CD4-positive, CD25-positive, alpha-beta regulatory T cell (primary cell): ENCODE measurements at places on chromosomes 13 and 19. TPM values are rescaled to one million over a fixed set of nuclear protein-coding genes. Genes with fewer than 3 reads are reported as not detected.

The PBX4 gene
- 7.2 TPM for polyA plus RNA-seq

The DAND5 gene
- not detected for polyA plus RNA-seq

The ENOX1 gene
- not detected for polyA plus RNA-seq

The APC2 gene
- 0.07 TPM for polyA plus RNA-seq

The TSPAN16 gene
- polyA plus RNA-seq, result not detected

The ADM5 gene
- 0.10 TPM for polyA plus RNA-seq

The SOX1 gene
- polyA plus RNA-seq, result not detected

The RUBCNL gene
- polyA plus RNA-seq, result 0.05 TPM

The ZNF600 gene
- polyA plus RNA-seq, result 20.4 TPM

The ZNF69 gene
- 2.6 TPM for polyA plus RNA-seq

The RNF113B gene
- polyA plus RNA-seq, result not detected

The ZNF708 gene
- polyA plus RNA-seq, result 11.2 TPM

The IGSF23 gene
- polyA plus RNA-seq, result not detected

The ERFL gene
- polyA plus RNA-seq, result not detected

The ZNF284 gene
- 0.57 TPM for polyA plus RNA-seq

- DNase-seq, result no peak
Observed at GRCh38 chr13:23175920-23176319, 4.9 kb upstream of the SGCG start.

DNA sequence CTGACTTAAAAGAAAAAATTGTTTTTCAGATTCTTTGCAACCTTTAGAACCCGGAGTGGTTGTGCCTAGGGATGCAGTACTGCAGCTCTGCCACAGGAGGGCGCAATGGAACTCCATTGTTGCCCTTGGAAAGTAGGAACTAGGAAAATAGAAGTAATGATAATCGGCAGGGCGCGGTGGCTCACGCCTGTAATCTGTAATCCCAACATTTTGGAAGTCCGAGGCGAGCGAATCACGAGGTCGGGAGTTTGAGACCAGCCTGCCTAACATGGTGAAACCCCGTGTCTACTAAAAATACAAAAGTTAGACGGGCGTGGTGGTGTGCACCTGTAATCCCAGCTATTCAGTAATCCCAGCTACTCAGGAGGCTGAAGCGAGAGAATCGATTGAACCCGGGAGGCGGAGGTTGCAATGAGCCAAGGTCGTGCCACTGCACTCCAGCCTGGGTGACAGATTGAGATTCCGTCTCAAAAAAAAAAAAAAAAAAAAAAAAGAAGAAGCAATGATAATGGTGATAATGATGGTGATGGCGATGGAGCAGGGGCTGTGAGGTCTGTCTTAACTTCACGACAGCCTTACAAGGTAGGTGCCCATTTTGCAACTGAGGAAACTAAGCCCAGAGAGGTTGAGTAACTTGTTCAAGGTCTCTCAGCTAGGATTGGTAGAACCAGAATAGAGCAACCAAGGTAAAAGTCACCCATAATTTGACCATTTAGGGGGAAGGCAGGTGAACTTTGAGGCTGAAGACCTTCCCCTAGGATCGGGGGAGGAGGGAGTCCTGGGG is 5.5 kb upstream of the ADAMTS10 start:
- DNase-seq, result peak; percentile 41

DNA sequence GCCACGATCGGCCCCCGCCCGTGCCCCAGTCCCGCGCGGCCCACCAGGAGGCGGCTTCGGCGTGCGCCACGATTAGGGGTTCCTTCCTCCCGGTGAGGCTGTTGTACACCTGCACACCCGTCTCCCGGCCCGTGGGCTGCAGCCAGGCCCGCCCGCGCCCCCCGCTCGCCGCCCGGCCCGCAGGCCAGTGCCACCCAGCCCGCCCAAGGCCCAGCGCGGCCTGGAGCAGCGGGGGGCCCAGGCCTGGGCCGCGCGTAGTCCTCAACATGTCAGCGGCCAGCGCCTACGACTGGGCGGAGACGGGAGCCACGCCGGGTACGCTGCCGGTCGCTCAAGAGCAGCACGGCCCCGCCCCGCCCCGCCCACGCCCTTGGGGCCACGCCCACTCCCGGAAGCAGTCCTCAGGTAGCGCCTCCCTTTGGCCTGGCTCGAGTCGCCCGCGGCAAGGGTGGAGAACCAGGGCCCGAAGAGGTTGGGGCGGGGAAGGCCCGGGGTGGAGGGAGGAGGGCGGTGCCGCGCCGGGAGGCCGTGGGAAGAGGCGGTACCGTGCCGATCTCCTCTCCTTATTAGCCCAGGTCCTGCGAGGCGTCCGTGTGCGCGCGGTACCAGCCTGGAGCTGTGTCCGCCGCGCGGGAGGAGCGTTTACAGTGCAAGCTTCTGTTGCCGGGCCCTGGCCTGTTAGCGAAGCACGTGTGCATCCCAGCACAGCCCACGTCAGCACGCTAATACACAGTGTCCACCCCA is at the start of gene CARS2:
Gene CARS2, minus strand, starts transcription at position 291 of the 744 bp plus-strand sequence. Its CDS starts 23 bp downstream, at position 268.
- DNase-seq, result peak; percentile 98

GRCh38 chr19:23318143-23318542 is 67.9 kb upstream of the ZNF724 start:
- DNase-seq, result no peak

DNA sequence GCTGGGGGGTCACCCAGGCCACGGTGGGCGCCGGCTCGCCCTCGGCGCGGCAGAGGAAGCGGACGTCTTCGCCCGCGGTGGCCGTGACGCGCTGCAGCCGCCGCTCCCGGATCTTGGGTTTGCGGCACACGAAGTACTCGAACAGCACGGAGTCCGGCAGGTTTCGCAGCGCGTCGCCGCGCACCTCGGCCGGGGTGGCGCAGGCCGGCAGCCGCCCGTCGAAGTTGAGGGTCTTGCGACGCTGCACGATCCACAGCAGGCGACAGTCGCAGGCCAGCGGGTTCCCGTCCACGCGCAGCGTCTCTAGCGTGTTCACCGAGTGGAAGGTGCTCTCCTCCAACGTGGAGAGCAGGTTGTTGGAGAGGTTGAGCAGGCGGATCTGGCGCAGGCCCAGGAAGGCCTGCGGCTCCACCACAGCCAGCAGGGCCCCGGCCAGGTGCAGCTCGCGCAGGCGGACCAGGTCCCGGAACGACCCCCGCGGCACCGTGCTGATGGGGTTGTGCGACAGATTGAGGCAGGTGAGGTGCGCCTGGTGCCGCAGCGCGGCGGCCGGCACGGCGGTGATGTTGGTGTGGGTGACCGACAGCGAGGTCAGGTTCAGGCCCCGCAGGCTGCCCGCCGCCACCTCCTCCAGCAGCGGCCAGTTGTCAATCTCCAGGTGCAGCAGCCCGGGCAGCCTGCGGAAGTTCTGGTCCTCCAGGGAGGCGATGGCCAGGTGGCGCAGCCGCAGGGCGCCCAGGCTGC is 8.6 kb upstream of the PEAK3 start:
- peak; percentile 61 for DNase-seq

DNA sequence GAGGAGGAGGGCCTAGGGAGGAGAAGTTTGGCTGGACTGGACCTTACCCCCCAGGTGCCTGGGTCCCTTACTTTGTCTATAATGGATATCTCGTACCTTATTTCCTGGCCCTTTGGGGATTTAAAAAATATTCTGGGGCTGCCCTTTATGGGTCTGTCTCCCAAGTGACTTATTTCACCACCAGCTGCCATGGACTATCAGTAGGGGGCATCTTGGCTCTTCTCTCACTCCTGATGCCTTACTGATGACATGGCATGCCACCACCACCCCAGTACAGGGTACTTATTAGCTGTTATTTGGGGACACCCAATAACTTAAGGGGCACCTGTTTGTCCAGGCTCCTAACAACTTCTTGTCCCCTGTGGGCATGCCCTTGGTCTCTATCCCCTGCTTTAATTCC is 38.0 kb downstream of the NFIX start:
- DNase-seq, result peak; percentile 20

GRCh38 chr19:45245826-45246225 is 619 bp upstream of the EXOC3L2 start:
- no peak for DNase-seq

- DNase-seq, result no peak
Observed at GRCh38 chr13:71722206-71722605, 144.8 kb downstream of the DACH1 start.

DNA sequence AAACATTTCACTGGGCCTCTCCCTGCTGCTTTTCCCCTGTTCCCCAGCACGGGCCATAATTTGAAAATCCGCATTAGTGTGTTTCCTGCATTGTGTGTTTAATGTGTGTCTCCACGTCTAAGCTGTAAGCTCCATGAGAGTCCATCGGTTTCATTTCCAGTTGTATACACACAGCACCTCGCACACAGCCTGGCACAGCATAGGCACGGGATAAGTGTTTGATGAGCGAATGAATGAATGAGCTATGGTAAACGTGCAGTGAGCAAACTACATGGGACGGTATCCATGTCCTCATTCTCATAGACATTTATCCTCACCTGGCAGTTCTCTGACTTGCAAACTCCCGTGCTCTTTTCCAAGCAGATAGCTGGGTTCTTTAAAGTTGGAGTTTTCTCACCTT is 106.1 kb downstream of the RAB20 start:
- no peak for DNase-seq

- no peak for DNase-seq
Observed at GRCh38 chr13:102073251-102073650, 328.6 kb downstream of the FGF14 start.

- DNase-seq, result no peak
Observed at GRCh38 chr13:47976325-47976724, 24.7 kb downstream of the SUCLA2 start.

DNA sequence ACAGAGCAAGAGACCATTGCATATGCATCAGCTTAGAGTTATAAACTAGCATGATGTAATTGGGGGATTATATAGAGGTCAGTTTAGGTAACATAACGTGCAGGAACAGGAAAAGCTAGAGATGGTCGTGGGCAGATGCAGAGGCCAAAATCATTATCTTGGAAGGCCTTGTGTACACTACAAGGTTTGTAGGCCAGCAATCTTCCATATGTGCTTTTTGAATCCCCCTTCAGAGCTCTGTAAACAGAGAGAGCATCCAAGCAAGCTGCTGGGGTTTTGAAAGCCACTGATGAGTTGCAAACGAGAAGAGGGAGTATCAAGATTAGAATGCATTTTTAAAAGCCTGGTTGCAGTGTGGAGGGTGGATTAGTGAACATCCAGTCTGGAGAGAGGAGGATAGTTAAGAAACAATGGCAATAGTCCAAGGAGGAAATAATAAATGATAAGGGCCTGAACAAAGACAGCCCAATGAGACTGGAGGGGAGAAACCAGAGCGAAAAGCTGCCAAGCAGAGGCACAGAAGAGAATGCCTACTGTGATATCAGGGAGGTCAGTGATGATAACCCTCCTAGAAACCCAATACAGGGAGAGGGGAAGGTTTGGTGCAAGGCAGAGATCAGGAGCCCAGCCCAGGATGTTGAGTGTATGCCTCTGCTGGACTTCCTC is 109.6 kb downstream of the ZAR1L start:
- no peak for DNase-seq

DNA sequence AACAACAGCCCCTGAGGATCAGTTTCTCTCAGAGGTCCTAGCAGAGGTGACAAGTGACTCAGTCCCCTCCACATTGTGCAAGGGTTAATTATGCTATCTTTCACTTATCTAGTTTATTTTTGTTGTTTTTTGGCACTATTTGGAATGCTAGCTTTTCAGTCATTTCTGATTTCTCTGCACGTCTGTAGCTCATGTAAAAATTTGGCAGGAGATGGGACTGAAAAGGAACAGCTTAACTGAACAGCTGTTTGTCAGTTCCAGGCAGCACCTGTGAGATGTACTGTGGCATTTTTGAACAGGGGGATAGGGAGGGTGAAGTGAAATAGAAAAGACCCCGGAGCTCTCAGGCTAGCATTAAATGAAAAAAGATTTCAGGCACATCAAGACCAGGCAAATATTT is 313.5 kb downstream of the SUCLA2 start:
- DNase-seq, result no peak

GRCh38 chr19:48393559-48394330 is at the start of gene GRIN2D:
TSS of gene GRIN2D (plus strand) at chr19:48393668. CDS start at chr19:48398393, 4,725 bp downstream.
- no peak for DNase-seq

- no peak for DNase-seq
Observed at GRCh38 chr13:66264971-66265370, 965.2 kb downstream of the PCDH9 start.

DNA sequence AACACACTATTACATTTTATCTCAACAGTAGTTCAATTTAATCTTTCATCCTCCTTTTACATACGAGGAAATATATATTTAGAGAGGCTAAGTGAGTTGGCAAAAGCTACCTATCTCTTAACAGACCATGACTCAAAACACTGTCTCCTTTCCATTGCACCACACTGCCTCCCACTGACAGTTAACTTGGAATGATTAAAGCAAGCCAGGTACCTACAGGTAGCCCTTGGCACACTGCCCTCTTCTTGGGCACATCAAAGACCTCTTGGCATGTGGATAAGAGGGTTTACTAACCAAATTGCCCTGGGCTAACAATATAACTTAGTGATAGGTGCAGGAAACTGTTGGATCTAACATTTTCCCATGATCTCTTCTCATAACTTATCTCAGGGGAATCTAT is 1.8 kb downstream of the ABHD13 start:
- DNase-seq, result peak; percentile 20

- no peak for DNase-seq
Observed at GRCh38 chr19:39196320-39196719, 444 bp upstream of the NCCRP1 start.

- DNase-seq, result no peak
Observed at GRCh38 chr13:21124852-21125251, 51.5 kb downstream of the SKA3 start.

- DNase-seq, result no peak
Observed at GRCh38 chr13:48839171-48839570, 136.5 kb upstream of the FNDC3A start.

- no peak for DNase-seq
Observed at GRCh38 chr13:32115066-32115465, 83.5 kb downstream of the FRY start.

- DNase-seq, result no peak
Observed at GRCh38 chr13:29165216-29165615, 345.1 kb downstream of the MTUS2 start.

DNA sequence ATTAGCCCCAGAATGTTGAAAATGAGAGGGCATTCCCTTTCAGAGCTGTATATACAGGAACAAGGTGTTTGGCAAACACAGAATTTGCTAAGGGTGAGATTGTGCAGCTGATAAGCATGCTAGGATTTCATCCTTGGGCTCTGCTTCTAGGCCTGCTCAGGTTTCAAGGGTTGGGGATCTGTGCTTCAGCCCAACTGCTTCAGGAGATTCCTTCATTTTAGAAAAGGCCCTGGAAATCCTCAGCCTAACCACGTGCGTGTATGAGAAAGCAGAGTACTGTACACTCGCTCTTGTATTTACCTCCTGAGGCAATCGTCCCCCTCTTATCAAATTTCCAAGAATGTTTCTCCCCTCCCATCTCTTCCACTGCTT is 291.6 kb upstream of the ARGLU1 start:
- no peak for DNase-seq

GRCh38 chr19:39590265-39590664 is 12.1 kb upstream of the LGALS13 start:
- DNase-seq, result no peak

GRCh38 chr19:36528194-36528920 is at the start of gene ZNF260:
TSS of gene ZNF260 (minus strand) at chr19:36528271. CDS start at chr19:36515238, 13,033 bp downstream.
- peak; percentile 96 for DNase-seq

- no peak for DNase-seq
Observed at GRCh38 chr13:84865783-84866221, 933.4 kb downstream of the SLITRK6 start.

- DNase-seq, result no peak
Observed at GRCh38 chr13:19860884-19861655, 2.4 kb downstream of the ZMYM5 start.

- no peak for DNase-seq
Observed at GRCh38 chr13:83880275-83881139, 1.8 kb downstream of the SLITRK1 start.
